ENCODE measurements at places on chromosomes 11 and 22.

- DNase-seq: no peak
Measured at GRCh38 chr11:65214212-65214845, 32.6 kb downstream of the CAPN1 start.

- no peak for DNase-seq
Measured at GRCh38 chr22:36815558-36816338, 1.1 kb downstream of the PVALB start.

- DNase-seq: no peak
Measured at GRCh38 chr11:40397141-40397540, 1062.3 kb downstream of the LRRC4C start.

DNA sequence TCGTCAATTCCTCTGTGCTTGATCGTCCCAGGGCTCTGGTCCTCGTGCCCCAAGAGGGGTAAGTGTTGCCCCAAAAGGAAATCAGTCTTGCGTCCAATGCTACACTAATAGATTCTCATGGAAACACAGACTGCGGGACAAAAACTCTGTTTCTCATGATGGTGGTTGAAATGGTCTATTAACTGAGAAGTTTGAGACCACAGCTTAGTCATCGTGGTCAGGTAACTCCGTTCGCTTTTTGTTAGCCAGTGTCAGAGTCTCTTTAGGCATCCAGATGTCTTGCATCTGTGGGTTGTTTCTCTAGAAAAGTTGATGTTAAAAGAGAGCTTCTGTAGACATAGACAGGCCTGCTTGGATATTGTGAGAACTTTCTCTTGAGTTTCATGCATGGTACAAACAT, 104.6 kb upstream of the SORL1-AS1 start:
- DNase-seq: no peak

- DNase-seq: no peak
Measured at GRCh38 chr11:31783252-31783651, 27.9 kb downstream of the PAX6 start.

GRCh38 chr11:88414385-88414861, 76.9 kb upstream of the CTSC start:
- DNase-seq: no peak

GRCh38 chr22:41551877-41552582, 7.8 kb upstream of the POLR3H start:
- DNase-seq: no peak

GRCh38 chr11:128941110-128941509, 1.6 kb downstream of the TP53AIP1 start:
- no peak for DNase-seq

DNA sequence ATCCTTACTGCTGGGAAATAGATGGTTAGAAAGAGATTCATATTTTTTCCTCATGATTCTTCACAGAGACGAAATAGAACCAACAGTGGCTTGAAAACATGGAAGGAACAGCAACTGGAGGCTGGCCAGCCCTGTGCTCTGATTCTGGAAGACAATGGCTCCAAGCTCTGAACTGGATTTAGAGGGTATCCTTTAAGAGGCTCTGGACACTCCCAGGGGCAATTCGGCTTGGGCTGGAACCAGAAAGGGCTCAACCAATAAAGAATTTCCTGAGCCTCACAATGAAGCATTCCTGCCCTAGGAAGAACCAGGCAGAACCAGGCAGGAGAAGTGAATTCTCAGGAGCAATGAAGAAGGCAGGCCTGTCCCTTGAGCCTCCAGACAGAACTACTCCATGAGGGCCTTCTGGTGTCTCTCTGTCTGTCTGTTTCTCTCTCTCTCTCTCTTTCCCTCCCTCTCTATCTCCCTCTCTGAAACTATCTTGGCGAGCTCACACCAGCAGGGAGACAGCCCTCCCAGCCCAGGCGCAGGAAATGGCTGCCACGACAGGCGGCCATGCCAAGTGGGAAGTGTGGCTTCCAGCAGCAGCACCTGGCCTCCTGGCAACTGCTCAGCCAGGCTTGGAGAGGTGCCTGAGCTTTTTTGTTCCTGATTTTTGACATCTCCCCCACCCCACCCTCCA, 93.3 kb downstream of the RCN1 start:
- DNase-seq: no peak

DNA sequence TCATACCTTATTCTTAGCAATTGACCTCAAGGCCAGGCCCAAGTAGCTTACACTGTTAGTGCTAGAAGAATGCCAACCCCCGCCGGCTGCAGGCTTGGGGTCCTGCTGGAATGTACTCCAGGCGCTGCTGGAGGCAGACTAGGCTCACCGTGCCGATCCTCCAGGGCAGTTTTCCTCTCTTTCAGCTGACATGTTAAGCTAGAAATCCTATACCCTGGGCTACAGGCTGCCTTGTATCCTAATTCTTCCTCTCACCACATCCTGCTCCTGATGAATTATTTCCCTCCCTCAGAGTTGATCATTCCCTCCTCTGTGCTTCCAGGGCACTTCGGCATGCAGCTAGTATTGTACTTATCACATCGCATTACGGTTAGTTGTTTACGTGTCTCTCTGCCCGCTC, 3.4 kb downstream of the SPTBN2 start:
- no peak for DNase-seq

DNA sequence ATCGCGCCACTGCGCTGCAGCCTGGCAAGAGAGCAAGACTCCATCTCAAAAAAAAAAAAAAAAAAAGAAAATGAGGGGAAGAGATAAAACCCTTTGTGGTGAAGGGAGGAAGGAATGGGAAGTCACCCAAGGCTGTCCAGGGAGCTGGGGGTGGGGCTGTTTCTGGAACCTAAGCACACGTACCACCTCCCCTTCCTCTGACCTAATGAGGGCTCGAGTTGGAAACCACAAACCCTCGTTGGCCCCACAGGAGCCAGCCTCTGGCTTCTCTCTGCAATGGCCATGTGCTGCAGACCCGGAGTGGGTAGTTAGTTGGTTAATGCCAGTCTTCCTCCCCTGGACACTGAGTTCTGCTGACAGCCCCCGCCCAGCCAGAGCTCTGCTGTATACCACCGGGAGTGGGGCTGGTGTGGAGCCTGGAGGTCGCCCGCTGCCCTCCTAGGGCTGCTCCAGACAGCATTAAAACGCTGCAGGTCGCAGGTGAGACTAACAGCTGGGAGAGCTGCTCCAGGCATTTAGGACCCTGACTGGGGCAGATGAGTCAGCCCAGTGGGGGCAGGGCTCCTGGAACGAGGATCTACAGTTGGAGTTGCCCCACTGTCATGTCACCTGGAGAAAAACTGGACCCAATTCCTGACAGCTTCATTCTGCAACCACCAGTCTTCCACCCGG, at the start of gene LGALS12:
Gene LGALS12 (plus strand): TSS at position 228 of the 672 bp plus-strand sequence. CDS start 375 bp downstream, at position 603.
- DNase-seq: no peak

DNA sequence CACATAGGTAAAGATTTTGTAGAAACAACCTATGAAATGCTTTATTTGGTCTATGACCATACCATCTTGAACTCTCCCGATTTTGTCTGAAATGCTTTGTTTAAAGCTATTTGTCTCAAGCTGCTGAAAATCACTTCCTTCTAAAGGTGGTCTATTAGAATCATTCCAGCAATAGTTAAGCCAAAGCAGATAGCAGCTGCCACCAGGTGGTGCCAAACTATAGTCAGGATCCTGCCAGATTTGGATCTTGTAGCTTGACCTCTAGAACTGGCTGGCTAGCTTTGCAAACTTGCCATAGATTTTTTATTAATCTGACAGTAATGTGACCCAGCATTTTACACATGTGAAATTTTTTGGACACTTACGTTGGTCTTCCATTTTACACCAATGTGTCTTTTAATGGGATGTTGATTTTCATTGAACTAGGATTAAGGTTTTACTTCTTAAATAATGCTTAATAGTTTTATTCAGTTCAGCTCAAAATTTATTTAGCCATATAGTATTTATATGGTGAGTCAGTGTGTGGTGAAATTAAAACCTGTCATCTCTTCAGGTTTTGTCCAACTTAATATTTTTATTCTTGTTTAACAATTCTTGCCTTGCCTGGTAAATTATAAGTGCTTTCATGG, 19.7 kb downstream of the CTR9 start:
- no peak for DNase-seq

DNA sequence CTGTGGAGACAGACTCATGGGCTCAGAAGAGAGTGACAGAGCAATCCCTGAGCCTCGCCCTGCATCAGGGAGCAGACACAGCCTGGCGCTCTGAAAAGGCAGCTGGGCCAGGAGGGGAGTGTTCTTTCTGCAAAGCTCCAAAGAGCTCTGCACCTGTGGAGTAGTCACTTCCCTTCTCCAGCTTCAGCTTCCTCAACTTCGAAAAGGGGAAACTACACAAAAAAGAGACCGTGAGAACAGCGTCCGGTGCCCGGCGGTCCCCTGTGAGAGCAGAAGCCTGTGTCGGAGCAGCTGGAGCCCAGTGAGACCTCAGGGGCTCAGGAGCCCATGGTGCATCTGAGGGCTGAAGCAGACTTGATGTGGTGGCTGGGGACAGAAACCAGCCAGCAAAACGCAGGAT, 35.1 kb downstream of the TP53I11 start:
- DNase-seq: peak; percentile 31

- DNase-seq: no peak
Measured at GRCh38 chr11:7672960-7673723, at the start of gene CYB5R2. TSS of gene CYB5R2 (minus strand) at chr11:7673500. CDS start at chr11:7672825, 675 bp downstream.

DNA sequence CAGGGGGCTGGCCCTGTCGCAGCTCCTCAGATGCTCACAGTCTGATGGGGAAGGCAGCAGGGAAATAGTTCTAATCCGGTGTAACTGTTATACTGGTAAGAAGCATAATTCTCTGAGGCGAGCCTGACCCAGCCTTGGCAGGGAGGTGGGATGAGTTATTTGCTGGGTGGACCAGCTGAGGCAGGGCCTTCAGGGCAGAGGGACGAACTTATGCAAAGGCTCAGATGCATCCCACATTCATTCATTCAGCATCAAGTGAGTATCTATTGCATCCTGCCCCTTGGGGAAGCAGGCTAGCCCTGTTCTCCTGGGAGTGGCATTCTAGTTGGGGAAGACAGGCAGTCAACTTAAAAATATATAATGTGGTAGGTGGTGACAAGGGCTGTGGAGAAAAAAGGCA, 13.6 kb upstream of the SREBF2 start:
- no peak for DNase-seq
